ENCODE measurements at places on chromosomes 3 and 15.
A peak's percentile ranks its signal among the peaks of the same experiment; 100 is the strongest.

GRCh38 chr3:162443376-162443775, 946.8 kb downstream of the OTOL1 start:
- DNase-seq, result no peak

GRCh38 chr3:23076437-23076836, 126.7 kb upstream of the UBE2E2 start:
- no peak for DNase-seq

DNA sequence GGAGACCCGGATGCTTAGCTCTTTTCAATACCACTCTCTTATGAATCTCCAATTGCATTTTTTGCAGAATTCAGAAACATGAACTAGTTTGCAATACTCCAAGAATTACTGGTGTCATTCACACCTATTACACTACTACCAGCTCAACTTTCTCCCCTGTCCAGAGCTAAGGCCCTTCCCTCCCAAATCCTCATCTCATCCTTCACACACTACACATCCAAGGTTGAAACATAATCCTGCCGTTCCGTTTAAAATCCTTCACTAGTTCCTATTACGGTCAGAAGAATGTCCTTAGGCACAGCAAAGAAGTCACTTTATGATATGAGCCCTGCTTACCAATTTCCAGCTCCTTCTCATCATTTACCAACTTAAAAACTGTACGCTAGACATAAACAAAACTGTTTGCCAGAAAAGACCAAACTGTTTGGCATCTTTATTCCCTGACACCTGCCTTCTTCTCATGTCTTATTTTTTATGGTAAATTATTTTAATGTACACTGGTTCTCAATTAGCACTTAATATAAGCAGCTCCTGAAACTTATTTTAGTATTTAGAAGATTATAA, 22.6 kb downstream of the TBL1XR1 start:
- DNase-seq, result no peak

DNA sequence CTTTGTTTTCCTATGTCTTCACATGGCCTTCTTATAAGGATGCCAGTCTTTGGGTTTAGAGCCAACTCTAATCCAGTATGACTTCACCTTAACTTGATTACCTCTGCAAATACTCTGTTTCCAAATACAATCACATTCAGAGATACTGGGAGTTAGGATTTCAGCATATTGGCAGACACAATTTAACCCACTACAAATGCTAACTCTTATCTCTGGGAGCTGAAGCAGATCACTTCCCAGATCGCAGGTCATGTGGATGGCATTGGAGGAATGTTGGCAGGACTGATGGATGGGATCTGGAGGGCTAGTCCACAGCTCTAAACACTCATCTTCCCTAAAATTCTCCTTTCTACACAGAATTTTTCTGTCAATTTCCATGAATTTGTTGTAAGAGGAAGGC, 46.2 kb upstream of the ADGRG7 start:
- DNase-seq, result no peak

GRCh38 chr15:100849855-100850218, 29.8 kb upstream of the ALDH1A3 start:
- no peak for DNase-seq

GRCh38 chr3:134325061-134325705, 49.1 kb downstream of the AMOTL2 start:
- DNase-seq, result no peak

GRCh38 chr15:58515807-58516206, 84.0 kb downstream of the LIPC start:
- peak; percentile 9 for DNase-seq

DNA sequence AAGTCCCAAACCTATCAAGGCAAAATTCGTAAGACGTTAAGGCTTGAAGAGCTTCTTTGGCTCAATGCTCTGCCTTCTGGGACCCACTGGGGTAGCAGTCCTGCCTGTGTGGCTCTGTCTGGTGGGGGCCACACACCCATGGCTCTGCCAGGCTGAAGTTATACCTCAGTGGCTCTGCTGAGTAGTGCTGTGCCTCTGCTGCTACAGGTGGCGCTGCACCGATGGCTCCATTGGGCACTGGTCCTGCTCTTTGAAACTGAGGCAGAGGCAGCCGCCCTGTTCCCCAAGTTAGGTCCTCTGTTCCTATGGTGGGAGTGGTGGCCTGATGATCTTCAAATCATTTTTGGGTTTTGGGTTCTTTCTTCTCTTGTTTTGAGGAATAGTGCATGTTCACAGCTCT, 68.0 kb upstream of the AP4E1 start:
- DNase-seq, result no peak

DNA sequence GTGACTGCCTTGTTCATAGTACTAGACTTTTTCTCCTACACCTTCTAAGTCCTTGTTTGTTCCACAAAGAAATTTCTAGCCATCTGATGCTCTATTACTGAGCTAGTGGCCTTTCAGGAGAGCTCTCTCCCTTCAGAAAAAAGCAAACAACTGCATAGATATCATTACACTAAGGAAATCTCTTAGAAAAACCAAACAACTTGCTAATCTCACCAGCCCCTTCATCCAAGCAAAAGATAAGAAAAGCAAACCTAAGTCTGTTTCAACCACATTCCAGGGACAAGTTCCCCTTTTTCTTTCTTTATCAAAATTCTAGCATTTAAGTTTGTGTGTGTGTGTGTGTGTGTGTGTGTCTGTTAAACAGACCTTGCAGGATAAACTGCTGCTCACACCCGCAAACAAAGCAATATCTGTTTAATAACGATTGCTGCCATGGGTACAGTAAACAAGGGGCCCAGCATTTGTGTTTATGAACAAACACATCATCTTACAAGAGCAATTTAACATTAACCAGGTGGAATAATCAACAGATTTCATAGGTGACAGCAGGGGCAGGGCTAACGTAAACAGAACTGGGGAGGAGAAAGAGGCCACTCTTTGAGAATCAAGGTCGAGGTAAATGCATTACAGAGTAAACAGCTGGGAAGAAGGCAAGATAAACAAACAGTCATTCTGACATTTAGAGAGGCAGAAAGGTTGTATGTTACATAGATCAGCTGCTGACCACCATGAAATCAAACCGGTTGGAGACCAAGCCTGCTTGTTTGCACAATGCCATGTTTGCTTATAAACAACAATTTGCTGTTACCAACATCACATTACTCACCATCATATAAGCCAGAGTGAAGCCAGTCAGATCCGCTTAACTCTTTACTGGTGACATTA, 375.1 kb downstream of the FOXP1 start:
- no peak for DNase-seq

- no peak for DNase-seq
Measured at GRCh38 chr3:153166796-153167195, 4.8 kb downstream of the RAP2B start.

GRCh38 chr3:141151439-141151838, 80.2 kb upstream of the PXYLP1 start:
- DNase-seq, result no peak

DNA sequence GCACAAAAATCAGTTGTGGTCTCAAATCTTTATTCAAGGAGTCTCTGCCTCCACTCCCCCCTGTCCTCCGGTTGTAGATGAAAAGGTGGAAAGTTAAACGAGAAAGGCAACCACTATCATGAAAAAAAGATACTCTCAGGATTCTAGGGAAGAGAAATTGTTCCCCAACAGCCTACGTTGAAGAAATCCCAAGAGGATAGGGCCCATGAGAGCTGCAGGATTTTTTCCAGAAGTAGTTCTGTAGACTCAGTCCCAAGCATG, 14.3 kb downstream of the ZIC1 start:
- no peak for DNase-seq
